ENCODE measurements at places on chromosomes 1 and 21. TPM values are rescaled to one million over a fixed set of nuclear protein-coding genes. Genes with fewer than 3 reads are reported as not detected.

WNT9A gene
- 0.32 TPM for total RNA-seq

TNFRSF14 gene
- total RNA-seq = 17.7 TPM

VCAM1 gene
- total RNA-seq = 54.8 TPM

PAQR6 gene
- 0.43 TPM for total RNA-seq

HRNR gene
- total RNA-seq = not detected

FMO3 gene
- total RNA-seq = 0.64 TPM

OR14K1 gene
- total RNA-seq = not detected

LAD1 gene
- not detected for total RNA-seq

PPIAL4G gene
- total RNA-seq = not detected

- no peak for DNase-seq
Observed at GRCh38 chr1:196481616-196482015, 126.6 kb downstream of the KCNT2 start.

DNA sequence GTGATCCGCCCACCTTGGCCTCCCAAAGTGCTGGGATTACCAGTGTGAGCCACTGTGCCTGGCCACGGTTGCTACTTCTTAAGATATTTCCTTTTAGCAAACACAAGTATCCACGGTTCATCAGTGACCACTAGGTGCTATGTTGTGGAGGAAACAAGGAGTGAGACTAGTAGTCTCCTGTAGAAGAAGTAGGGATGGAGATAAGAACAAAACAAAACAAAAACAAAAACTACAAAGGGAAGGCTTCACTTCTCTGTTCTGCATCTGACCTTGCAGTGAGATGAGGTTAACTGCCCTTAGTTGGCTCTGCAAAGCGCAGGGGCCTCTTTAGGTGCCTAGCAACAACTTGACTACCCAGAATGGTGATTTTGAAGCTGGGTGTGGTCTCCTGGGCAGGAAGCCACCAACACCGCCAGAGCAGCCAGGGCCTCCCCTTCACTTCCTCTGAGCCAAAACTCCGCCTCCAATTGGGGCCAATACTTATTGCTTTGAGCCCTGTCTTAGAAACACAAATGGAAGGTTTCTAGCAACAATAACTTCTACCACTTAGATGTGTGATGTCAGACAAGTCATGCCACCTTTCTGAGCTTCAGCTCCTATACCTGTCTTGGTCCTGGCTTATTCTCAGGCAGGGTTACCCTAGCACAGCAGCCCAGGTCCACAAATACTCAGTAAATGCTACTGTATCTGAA is 12.8 kb upstream of the CDC42 start:
- peak; percentile 59 for DNase-seq

DNA sequence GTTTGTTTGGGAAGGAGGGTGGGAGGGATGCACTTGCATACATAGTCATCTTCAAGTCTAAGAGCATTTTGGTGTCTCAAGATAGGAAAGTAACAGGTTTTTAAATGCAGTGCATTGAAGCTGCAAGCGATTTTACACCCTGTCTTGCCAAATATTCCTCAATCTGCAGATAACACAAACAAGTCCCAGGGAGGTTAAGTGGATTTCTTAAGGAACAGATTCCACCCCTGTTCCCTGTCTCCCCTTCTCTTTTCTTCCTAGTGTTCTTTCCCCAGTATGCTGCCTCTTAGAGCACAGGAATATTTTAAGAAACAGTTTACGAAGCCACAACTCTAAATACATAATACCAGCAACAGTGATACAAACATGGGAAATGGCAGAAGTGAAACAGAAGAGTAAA is 389.9 kb downstream of the PLPP3 start:
- no peak for DNase-seq

- no peak for DNase-seq
Observed at GRCh38 chr1:79532555-79532954, 526.0 kb upstream of the ADGRL4 start.

- no peak for DNase-seq
Observed at GRCh38 chr1:61011561-61012263, 70.6 kb upstream of the NFIA start.

DNA sequence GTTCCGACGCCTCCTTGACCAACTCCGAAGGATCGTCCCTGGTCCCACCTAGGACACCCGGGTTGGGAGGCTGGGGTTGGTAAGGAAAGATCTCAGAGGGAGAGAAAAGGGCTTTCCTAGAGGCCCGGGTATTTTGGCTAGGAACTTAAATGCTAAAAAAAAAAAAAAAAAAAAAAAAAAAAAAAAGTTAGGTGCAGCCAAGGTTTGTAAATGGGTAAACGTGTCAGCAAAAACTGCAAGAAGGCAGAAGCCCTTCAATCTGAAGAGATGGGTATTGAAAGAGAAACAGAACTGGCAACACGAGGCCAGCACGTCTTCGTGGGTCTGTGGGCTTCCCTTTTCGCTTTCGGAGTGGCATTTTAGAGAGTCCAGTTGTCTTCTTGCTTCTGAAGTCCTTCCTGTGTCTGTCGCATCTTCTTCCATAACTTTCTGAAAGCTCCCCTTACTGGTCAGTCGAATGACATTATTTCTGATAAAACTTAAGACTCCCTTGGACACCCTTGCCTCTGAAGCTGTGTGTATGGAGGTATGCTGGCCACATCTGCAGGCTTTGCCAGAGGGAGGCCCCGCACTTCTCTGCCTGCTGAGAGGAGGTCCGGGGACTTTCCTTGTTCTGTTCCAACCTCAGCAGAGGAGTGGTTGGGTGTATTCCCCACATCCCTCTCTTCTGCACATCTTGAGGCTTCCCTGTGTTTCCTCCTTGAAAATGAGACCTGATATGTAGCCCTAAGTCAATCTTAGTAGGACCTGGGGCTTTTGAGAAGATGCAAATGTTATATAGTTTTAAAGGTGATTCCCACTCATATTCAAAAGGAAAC is 745 bp downstream of the RCSD1 start:
- DNase-seq = no peak

DNA sequence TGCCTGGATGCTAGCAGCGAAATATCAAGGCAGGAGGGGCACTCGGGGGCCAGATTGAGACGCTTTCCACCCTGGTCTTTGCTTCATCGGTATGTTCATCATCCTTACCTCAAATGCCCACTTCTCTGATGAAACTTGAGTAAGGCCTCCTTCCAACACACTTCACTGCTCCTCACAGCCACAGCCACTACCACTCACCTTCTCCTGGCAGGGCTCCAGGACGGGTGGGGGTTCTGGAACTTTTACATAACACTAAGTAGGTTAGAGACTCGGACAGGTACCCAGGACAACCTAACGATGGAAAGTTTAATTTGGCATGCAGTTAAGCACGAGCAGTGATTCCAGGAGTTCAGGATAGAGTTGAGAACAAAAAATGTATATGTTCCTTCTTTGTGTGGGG is 73.9 kb upstream of the SPAG17 start:
- no peak for DNase-seq

DNA sequence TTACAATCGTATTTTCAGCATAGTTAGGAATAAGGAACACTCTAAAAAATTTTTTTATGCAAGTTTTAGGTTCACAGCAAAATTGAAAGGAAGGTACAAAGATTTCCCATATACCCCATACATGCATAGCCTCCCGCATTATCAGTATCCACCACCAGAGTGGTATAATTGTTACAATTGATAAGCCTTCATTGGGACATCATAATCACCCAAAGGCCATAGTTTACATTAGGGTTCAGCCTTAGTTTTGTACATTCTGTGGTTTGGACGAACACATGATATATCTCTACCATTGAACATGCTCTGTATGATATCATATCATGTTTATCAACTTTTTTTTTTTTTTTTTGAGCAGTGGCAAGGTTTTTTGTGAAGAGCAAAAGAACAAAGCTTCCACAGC is 180.0 kb downstream of the SDCCAG8 start:
- DNase-seq = no peak

DNA sequence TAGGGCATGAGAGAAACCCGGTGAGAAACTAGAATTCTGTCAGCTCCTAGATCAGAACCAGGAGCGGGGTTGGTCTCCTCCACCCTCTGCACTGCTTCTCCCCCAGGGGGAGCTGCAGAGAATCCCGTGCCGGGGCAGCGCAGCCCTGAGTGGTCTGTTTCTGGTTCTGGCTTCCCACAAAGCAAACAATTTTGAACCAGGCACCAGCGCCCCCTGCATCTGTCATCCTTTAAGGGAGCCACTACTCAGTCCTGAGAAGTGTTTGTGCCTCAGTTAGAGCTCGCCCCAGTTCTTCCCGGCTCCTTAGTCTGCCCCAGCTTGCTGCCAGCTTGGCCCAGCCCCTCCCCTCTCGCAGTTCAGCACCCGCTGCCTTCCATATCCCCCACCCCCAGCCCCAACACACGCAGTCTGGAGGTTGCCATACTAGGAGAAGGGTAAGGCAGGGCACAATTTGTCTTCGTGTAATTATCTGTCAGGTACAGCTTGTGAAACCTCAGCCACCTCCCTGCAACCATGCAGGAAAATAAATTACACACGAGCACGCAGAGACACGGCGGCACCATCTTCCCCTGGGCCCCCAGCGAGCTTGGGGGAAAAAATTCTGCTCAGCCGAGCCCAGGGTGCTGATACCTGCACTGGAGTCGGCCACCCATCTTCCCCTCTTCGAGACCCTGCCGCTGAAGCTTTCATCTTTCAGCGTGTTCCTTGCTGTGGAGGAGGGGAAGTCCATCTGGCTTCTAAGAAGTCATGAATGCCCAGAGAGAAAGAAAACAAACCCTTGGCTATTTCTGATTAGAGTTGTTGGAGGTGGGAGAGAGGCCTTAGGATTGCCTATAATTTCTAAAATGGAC is 62.6 kb upstream of the CD1D start:
- peak; percentile 29 for DNase-seq

DNA sequence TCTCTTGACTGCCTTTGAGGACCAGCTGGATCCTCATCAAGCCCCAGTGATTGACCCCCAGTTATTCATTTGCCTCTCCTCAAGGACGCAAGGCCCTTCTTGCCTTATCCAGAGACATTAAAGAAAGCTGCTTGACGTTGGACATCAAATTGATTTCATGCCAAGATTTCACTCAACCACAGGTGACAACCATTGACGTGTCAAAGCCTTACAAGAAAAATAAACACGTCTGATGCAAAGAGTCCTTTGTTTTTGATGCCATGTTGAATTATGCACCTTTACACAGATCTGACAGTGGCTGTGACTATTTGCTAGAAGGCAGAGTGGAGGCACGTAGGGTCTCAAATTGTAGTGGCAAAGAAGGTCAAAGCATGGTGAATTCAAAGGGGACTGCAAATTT is 666.2 kb upstream of the CAMK1G start:
- no peak for DNase-seq

DNA sequence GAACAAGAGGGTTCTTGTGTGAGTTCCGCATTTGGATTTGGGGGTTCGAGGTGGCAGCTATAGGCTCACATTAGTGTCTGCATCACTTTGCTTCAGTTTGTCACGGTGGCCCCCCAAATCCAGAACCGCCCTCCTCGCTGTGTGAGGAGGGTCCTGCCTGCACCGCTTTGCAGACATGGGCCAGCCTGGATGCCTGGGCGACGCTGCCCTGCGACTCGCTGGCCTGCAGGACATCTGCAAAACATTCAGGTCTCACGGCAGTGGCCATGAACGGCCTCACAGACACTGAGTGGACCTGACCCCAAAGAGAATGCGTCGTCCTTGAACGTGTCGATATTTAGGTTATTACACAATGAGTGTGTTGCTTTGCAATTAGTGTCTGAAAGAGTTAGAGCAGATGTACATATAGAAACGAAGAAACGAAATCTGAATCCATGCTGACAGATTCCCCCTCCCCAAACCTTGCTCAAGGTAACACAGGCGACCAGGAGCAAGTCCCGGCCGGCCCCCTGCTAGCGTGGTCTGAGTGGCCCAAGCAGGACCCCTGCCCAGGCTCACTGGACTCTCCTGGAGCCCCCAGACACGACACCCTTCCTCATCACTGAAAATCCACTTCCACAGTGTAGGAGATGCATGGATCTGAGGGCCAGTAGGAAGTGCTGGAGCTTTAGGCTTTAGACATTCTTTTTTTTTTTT is 20.4 kb downstream of the PDE9A start:
- DNase-seq = no peak

GRCh38 chr1:185080422-185080821 is 35.1 kb downstream of the RNF2 start:
- no peak for DNase-seq

- DNase-seq = no peak
Observed at GRCh38 chr1:50970931-50971582, 1.0 kb downstream of the CDKN2C start.

GRCh38 chr1:95582746-95583145 is 348.7 kb downstream of the RWDD3 start:
- no peak for DNase-seq

GRCh38 chr1:109657970-109658369 is 2.1 kb downstream of the GSTM4 start:
- DNase-seq = no peak

DNA sequence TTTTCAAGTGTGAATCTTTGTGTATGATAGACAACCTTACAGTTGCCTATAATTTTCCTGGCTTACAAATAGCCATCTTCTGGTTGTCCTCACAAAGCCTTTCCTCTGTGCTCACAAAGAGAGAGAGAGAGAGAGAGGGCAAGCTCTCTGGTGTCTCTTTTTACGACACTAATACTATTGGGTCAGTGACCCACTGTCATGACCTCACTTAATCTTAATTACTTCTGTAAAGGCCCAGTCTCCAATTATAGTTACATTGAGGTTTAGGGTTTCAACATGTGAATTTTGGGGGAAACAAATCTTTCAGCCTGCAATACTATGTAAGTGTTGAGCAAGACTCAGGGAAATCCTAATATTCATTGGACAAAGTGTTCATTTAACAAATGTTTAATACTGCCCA is 167.4 kb upstream of the COL11A1 start:
- peak; percentile 38 for DNase-seq

DNA sequence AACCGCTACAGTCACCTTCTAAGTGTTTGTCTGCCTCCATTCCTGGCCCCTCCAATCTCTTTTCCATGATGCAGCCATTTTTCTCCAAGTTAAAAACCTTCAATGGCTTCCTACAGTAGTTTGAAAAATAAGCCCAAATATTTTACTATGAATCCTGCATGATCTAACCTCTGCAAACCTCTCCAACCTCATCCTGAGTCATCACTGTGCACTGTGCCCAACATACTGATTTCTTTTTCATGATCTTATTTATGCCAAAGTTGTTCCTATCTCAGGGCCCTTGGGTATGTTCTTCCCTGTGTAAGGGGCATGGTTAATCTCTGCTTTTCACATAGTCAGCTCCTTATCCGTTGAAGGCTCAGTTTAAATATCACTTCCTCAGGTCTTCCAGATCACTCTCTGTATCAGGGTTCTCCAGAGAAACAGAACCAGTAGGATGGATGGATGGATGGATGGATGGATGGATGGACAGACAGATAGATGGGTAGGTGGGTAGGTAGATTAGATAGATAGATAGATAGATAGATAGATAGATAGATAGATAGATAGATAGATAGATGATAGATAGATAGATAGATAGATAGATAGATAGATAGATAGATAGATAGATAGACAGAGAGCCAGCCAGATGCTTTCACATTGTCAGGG is 18.1 kb upstream of the PTPN14 start:
- no peak for DNase-seq

DNA sequence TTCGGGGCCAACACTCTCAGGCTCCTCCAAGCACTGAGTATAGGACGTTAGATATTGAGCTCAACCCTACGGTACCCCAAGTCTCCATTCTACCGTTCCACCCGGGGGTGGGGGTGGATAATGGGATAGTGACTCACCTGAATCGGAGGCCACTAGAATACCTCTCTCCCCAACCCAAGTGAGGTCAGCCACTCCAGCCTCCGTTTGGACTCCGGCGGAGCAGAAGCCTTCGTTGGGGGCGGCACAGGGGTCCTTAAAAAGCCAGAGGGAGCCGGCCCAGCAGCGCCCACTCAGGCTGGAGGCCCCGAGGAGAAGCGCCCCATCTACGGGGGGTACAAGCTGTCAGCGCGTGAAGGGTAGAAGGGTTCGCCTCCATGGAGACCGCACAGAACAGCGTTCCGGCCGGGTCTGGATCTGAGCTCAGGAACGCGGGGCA is 556 bp downstream of the WDR77 start:
- DNase-seq = no peak
